ENCODE measurements at places on chromosomes 5 and 9. TPM values are rescaled to one million over a fixed set of nuclear protein-coding genes. Genes with fewer than 3 reads are reported as not detected.

Gene PTPRD
- polyA plus RNA-seq: 142 TPM

DNA sequence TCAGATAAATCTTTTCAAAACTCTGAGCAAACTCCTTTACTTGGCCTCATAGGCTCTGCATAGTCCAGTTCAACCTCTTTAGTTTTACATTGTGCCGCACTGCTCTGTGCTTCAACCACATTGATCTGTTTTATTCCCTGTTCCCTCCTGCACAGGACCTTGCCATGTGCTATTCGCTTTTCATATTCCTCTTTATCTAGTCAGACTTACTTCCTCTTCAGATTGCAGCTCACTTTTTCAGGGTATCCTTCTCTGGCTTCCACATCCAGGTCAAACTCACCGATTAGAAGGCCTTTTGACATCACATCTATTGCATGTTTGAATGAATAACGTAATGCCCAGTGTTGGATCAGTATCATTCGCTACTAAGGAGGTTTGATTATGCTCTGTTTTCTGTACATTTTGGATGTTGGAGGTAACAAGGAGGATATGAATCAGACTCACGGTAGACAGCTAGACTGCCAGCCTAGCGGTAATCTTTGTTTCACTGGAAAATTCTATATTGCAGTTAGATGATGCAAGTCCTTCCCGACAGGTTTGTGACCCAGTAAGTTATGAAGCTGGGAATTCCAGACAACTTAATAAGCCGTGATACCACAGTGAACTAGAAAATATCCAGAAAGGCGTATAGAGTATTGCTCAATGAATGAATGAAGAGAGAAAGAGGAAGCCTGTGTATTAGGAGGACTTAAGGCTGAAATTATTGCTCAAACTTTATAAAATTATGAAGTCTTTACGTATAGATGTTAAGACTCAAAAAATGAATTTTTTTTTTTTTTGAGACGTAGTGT, 65.7 kb downstream of the IQGAP2 start:
- DNase-seq: no peak

Gene TMEM215
- not detected for polyA plus RNA-seq

Gene TSSK1B
- 0.07 TPM for polyA plus RNA-seq

Gene SLC6A3
- polyA plus RNA-seq: 3.9 TPM

DNA sequence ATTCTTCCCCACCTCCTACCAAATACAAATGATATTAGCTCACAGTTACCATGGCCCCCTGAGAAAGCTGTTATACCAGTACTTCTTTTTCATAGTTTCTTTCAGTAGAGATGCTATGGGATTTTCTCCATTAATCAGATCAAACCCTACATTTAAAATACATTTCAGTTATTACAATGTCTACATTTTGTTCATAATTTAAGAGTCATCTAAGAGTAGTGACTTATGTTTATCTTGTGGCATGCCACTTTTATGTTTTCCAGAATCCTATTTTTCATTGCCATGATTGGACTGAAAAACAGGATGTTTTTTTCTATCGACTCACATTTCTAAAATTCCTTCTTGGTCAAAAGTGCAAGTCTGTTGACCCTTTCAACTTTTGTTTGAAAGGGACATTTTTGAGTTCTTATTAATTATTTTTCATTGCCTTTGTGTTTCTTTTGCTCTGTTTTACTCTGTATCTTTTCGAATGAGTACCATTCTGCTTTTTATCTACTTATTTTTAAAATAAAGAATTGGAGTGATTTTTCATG, 77.4 kb upstream of the ANXA1 start:
- no peak for DNase-seq

Gene GEMIN5
- polyA plus RNA-seq: 24.5 TPM

GRCh38 chr5:38453921-38454320, 102.5 kb downstream of the LIFR start:
- DNase-seq: no peak

Gene TRIM36
- 1.3 TPM for polyA plus RNA-seq

Gene OGN
- 147 TPM for polyA plus RNA-seq
